ENCODE measurements at places on chromosomes 3 and 15.

- no peak for DNase-seq
Observed at GRCh38 chr3:64158334-64158733, 66.9 kb downstream of the PRICKLE2 start.

DNA sequence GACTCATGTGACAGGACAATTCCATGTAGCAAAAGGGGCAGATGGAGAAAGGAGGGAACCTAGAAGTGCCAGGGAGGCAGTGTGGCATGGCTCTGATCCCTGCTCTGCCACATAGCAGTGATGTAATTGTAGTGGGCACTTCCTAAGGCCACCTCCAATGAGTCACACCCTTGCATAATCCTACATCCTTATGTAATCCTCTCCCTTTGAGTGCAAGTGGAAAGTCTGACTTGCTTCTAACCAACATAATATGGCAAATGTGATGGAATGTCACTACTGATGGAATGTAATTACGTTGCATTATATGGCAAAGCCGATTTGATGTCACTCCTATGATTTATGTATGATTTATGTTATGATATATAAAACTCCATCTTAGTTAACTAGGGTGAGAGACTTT lies 72.9 kb upstream of the ATP2C1 start:
- no peak for DNase-seq

DNA sequence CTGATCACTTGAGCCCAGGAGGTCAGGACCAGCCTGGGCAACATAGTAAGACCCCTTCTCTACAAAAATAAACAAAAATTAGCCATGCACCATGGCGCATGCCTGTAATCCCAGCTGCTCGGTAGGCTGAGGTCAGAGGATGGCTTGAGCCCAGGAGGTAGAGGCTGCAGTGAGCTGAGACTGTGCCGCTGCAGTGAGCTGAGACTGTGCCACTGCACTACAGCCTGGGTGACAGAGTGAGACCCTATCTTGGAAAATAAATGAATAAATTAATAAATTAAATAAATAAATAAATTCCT lies 10.8 kb downstream of the SHISA5 start:
- no peak for DNase-seq

DNA sequence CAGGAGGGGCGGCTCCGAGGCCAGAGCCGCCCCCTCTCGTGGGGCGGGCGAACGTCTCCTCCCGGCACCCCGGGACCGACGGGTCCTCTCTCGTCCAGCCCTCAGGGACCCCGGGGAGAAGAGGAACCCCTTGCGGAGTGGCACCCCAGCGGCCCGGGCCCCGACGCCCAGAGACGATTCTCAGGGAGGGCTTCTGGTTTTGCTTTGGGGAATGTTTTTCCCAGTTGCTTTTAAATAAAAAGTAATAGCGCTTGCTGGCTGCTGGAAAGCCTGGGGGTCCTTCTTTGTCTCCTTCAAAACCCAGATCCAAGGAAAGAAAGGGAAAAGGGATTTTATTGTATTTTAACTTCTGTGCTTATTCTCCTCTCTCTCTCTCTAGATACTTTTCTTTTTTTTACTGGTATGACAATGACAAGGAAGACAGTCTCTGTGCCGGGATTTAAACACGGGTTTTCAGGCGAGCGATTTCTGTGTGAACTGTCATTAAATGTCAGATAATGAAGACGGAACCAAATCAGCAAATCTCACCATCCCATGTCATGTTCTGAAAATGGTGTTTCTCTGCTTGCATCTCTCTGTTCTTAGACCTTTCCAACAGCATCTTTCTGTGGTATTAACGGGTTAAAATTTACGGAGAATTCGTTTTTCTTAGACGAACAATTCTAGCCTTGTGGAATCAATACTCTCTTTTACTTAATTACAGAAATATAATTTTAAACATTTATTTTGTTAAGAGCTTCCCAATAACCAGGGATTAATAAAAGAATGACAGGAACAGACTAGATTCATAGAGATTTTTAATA lies 530 bp upstream of the PCOLCE2 start:
- no peak for DNase-seq

DNA sequence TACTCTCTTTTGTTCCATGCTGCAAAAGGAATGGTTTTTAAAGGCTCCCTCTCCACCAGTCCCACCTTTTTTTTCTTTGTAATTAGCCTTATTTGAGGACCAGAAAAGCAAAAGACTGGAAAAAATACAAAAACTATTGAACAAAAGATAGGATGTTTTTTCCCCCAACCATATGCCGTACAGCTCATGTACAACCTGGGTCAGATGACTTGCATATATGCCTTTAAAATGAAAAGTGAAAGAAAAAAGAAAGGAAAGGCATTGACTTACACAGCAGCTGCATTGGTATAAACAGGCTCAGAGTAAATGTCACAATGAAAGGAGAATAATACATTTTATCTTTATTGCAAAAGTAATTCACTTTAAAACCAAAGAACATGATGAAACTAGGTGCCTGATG lies 69.5 kb upstream of the CMC1 start:
- DNase-seq = peak; percentile 36

GRCh38 chr3:14628406-14628805 lies 23.2 kb upstream of the CCDC174 start:
- no peak for DNase-seq

GRCh38 chr3:100650651-100651619 lies 41.5 kb downstream of the ADGRG7 start:
- DNase-seq = peak; percentile 29

DNA sequence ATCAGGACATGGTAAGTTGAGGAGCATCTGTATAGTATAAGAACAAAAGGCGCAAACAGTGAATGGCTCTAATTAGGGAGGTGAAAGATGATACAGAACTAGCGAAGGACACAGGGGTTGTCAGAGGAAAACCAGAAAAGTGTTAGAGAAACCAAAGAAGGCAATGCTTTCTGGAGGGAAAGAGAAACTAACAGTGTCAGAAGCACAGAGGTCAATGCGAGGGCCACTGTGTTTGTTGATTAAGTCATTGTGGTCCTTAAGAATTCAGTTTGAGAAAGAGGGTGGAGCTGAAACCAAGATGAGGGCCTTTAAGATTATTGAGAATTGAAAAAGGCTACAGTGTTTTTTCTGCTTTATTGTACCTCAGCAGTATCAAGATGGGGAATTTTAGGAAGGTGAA lies 28.8 kb downstream of the ATG7 start:
- peak; percentile 42 for DNase-seq

GRCh38 chr3:80017369-80017768 lies 249.6 kb upstream of the ROBO1 start:
- no peak for DNase-seq

- DNase-seq = peak; percentile 74
Observed at GRCh38 chr3:182795389-182795782, 2.1 kb downstream of the ATP11B start.

DNA sequence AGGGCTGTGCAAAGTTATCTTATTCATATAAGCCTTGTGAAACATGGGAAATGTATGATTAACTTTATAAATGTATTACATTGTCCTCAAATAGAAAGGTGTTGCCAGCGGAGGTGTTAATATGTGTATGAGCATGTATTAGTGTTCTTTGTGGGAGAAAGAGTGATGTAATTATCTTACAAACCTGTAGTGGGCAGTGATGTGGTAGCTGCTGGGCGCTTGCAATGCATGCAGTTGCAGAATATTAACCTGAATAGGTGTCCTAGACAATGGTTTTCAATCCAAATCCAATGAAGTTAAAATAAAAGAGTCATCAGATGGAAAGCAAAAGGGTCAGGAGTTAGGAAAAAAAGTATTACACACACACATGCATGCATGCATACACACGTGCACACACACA lies 881.3 kb upstream of the CADM2 start:
- no peak for DNase-seq

DNA sequence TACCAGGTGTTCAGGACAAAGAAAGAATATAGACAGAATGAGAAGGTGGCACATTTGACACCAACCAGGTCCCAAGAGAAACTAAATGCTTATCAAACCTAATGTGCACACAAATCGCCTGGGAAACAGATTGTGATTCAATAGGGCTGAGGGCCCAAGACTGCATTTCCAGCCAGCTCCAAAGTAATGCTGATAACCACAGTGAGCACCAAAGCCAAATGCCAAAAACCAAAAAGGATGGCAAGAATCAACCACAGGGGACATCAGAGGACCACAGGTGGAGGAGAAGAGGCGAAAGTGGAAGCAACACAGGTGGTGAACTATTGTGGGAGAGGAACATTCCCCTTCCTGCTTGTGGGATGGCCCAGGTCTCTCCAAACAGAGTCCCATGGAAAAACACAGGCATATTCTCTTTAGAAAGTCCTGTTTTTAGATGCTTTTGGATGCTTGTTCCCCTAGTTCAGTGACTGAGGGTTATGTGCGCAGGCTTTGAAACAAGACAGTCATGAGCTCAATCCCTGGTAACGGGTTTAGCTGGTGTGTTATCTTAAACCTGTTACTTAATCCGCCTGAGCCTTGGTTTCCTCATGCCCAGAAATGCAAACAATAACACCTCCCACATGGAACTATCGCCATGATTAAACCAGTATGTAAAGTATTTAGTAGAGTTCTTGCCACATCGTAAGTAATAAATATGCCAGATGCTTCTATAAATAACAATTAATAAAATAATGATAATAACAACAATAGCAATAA lies 241.7 kb downstream of the ATP8B4 start:
- no peak for DNase-seq

DNA sequence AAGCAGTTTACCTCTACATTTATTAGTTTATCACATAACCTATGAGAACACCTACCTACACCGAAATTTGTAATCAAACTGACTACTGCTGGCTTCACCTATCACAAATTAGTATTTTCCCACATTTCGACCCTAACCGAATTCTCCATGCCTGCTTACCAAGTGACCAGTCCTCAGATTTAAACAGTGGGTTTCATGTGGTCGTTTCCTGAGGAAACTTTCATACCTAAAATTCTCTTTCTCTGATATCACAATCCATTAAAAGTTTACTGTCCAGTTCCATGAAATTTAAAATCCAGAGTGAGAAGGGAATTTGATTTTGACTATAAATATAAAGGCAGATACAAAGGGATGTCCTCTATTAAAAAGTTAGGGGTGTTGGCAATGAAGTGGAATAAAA lies 1.9 kb downstream of the PLOD2 start:
- no peak for DNase-seq

DNA sequence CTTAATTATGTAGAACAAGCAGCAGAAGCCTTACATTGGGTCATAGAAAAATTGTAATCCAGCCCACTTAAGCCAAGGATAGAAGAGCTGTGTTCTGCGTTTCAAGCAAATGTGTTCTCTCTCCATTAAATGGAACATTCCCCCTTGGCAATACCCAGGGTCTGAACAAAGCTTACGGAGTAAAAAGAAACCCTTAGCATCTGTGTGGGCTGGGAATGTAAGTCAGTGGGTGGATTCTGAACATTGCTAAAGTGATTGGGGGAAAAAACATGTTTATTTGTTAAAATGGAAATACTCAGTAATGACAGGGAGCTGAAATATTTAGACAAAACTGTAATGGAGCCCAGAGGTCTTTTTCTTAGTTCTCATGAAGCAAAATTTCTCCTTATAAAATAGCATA lies 147.4 kb downstream of the DUT start:
- no peak for DNase-seq

GRCh38 chr15:99406120-99406519 lies 154.8 kb downstream of the LRRC28 start:
- DNase-seq = no peak

DNA sequence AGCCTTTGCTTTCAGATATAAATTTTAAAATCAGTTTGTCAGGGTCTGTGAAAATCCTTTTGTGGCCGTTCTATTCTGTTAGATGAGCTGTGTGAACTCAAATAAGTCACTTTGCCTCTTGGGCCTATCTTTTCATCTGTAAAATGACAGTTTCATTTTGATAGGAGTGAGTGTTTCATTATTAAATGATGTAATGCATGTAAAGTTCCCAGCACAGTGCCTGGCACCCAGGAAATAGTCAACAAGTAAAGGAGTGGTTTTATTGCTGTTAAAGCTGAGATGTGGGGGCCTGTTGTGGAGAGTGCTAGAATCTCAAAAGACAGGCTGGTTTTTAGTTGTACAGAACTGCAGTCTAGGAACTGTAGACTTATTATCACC lies 394.5 kb upstream of the CFAP20DC start:
- peak; percentile 64 for DNase-seq

GRCh38 chr15:100078511-100079220 lies 263.1 kb downstream of the ADAMTS17 start:
- no peak for DNase-seq

GRCh38 chr3:10299679-10300078 lies 6.9 kb upstream of the GHRL start:
- DNase-seq = no peak

DNA sequence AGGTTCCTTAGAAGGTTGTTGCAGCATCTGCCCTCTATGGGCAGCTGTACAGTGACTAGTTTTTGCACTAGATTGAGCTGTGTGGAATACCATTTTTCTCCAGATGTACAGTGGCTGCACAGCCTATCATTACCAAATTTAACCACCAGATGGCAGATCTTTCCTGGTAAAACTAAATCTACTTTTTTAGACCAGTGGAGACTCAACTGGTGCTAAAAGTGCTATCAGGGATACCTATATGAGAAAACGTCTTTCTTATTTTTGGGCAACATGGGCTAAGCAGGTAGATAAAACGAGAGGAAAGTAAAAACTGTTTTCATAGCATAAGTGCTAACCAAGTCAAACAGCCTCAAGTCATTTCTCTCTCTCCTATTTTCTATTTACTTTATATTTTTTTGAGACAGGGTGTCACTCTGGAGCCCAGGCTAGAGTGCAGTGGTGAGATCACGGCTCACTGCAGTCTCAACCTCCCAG lies 21.2 kb downstream of the IGSF10 start:
- DNase-seq = peak; percentile 38
